ENCODE measurements at places on chromosomes 16 and 17. TPM values are rescaled to one million over a fixed set of nuclear protein-coding genes. Genes with fewer than 3 reads are reported as not detected.

DNA sequence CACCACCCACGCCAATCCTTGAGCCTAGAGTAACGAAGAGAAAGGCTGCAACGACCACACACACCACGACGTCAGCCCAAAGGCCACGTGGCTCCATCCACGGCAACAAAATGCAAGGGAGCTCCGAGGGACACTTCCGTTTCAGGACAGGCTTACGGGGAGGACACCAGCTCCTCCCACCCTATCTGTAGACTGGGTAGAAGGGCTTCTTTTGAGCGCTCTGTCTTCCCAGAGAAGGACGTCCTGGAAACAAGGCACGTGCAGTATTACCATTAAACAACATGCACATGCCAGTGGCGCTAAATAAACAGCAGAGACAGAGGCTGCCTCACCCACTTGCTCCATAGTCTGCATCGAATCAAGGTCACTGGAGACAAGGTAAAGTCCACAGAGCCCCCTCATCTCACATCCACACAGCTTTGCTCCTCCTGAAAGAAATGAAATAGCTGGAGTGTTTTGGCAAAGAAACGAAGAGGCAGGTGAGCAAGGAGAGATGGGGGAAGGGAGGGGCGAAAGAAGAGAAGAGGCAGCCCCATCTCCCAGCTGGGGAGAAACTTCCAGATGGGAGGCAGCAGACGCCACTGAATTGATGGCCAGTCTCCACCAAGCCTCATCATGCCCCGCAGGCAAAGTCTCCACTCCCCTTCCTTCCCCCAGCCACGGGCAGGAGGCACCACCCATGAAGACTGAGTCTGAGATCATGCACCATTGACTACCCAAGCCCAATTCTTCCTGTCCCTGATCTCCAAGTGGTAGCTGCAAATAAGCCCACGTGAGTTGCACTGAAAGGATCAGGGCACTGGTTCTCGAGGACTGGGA, 24.0 kb downstream of the ZFHX3 start:
- peaks cover 3% of the 10 kb centered on the region for H3K4me1 ChIP-seq
- no peak overlapping the region for H3K27ac ChIP-seq
- H3K36me3 ChIP-seq = no peaks in the 10 kb centered on the region
- H3K27me3 ChIP-seq = no peaks in the 10 kb centered on the region

GRCh38 chr17:64216000-64216337, 47.1 kb downstream of the TEX2 start:
- peaks cover 27% of the 10 kb centered on the region for H3K4me1 ChIP-seq
- no peak overlapping the region for H3K4me3 ChIP-seq
- H3K27ac ChIP-seq = no peak overlapping the region
- H3K36me3 ChIP-seq = no peaks in the 10 kb centered on the region
- H3K27me3 ChIP-seq = no peaks in the 10 kb centered on the region
- DNase-seq = no peak

DNASE1L2 gene
- total RNA-seq = 0.88 TPM

KRT9 gene
- not detected for total RNA-seq

TEX14 gene
- 0.22 TPM for total RNA-seq

SHCBP1 gene
- total RNA-seq = 1.6 TPM

GRCh38 chr17:28041844-28042656, 427 bp upstream of the NLK start:
- H3K4me3 ChIP-seq = peak overlapping the region; percentile 60
- H3K27me3 ChIP-seq = no peaks in the 10 kb centered on the region
- DNase-seq = no peak
- H3K36me3 ChIP-seq = no peaks in the 10 kb centered on the region
- peak overlapping the region; percentile 57 for H3K27ac ChIP-seq

KRT24 gene
- 0.31 TPM for total RNA-seq

Data from kidney (tissue), 22 donors.